ENCODE measurements at places on chromosomes 3 and 15.
A peak's percentile ranks its signal among the peaks of the same experiment; 100 is the strongest.

DNA sequence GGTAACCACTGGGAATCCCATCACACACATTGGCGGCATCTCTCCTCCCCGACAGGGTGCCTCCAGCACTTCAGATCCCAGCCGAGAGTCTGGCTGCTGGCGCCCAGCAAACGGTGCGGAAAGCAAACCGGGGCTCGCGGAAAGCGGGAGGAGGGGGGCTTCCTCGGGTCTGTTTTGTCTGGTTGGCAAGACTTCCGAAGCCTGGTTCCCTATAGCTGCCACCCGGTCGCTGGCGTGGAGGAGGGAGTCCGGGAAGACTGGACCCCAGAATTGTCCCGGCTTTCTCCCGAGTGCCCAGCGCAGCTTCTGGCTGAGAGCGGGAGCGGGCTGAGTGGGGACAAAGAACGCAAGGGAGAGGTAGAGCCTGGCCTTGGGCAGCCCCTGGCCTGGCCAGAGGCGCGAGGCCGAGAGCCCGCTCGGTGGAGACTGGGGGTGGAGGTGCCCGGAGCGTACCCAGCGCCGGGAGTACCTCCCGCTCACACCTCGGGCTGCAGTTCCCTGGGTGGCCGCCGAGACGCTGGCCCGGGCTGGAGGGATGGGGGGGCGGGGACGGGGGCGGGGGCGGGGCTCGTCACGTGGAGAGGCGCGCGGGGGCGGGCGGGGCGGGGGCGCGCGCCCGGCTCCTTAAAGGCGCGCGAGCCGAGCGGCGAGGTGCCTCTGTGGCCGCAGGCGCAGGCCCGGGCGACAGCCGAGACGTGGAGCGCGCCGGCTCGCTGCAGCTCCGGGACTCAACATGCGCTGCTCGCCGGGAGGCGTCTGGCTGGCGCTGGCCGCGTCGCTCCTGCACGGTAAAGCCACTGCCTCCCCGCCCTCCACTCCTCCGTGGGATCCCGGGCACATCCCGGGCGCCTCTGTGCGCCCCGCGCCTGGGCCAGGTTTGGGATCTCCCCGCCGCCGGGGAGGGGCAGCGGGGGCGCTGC, at the start of gene CHRNA7:
CHRNA7 (plus strand) TSS at position 654 of the 920 bp plus-strand sequence; CDS start at position 734, 80 bp downstream.
- DNase-seq: peak; percentile 19

- peak; percentile 35 for DNase-seq
Measured at GRCh38 chr15:84982301-84982920, 755 bp downstream of the PDE8A start.

- DNase-seq: no peak
Measured at GRCh38 chr15:99322643-99323405, 71.5 kb downstream of the LRRC28 start.

DNA sequence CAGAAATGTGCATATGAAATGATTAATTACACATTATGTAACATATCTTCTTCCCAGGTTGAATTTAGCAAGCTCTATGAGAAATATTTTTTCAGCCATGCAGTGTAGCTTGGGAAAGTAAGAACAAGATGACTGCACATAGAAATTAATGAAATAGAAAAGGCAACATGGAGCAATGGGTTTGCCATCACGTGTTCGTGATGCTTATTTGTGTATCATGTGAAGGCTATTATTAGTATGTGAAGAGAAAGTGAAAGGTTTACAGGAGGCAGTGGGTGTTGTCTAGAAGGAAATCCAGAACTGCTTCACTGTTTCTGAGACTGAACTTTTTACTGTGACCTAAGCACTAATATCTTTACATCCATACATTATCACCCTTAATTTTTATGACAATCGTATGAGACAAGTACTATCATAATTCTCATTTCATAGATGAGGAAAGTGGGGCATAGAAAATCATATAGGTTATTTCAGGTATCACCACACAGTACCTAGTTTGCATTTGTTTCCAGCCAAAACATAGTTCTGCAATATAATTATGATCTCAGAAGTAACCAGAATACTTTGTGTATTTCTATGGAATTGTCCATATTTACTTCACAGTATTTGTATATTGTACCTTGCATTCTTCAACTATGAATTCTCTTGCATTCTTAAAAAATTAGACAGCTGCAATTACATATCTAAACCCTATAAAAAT, 14.9 kb downstream of the SERPINI1 start:
- no peak for DNase-seq

GRCh38 chr3:130504701-130505100, 12.3 kb upstream of the COL6A6 start:
- DNase-seq: no peak

GRCh38 chr3:46289551-46289950, 47.3 kb downstream of the CCR3 start:
- DNase-seq: no peak

DNA sequence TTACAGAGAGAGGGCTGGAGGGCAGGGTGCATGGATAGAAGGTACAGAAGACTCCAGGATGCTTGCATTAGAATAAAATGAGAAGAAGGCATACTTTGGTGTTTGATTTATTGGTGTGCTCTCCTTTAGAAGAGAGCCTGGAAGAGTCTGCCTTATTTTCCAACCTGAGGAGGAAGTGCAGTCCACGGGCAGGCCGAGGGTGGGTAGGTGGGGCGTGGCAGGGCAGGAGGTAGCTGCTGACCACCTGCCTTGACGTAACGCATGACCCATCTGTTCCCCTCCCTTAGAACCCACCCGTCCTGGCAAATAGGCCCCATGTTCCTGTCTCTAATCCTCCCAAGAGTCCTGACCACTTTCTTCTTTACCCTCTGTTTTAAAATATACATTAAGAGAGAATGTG, 222.3 kb upstream of the LYSMD4 start:
- DNase-seq: no peak

- DNase-seq: no peak
Measured at GRCh38 chr3:6022621-6023020, 835.1 kb downstream of the EDEM1 start.

GRCh38 chr15:52020221-52021085, 1.4 kb downstream of the MAPK6 start:
- DNase-seq: peak; percentile 7

GRCh38 chr3:113541519-113541918, 9.2 kb downstream of the SIDT1 start:
- DNase-seq: no peak

DNA sequence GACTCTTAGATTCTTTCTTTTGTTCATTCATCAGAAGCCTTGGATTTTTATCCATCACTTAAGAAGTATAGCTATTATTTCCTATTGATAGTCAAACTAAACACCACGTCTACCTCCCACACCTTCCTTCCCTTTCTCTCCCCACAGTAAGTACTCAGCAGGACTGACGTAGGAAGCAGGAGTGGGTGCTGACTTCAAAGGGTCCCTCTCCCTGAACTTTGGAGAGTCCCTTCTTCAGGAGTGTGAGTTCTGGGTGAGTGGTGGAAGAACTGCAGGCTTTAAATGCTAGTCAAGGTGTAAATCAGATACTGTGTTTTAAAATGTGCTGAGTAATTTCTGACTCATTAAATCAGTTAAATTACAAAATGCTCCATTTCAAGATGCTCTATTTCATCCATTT, 126.5 kb upstream of the BFSP2 start:
- no peak for DNase-seq

DNA sequence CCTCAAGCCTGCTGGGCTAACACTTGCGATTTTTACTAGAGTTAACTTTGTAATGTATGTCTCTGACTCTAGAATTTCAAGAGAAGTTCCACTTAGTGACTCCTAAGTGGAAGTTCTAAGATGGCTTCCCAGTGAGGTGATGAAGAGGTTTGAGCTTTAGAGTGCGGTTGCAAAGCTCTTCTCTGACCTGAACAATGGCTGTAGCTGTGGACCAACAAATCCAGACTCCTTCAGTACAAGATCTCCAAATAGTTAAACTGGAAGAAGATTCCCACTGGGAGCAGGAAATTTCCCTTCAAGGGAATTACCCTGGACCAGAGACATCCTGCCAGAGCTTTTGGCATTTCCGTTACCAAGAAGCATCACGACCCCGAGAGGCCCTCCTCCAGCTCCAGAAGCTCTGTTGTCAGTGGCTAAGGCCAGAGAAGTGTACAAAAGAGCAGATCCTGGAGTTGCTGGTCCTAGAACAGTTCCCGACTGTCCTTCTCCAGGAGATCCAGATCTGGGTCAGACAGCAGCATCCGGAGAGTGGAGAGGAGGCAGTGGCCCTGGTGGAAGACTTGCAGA, 22.3 kb downstream of the WDR73 start:
- DNase-seq: no peak

DNA sequence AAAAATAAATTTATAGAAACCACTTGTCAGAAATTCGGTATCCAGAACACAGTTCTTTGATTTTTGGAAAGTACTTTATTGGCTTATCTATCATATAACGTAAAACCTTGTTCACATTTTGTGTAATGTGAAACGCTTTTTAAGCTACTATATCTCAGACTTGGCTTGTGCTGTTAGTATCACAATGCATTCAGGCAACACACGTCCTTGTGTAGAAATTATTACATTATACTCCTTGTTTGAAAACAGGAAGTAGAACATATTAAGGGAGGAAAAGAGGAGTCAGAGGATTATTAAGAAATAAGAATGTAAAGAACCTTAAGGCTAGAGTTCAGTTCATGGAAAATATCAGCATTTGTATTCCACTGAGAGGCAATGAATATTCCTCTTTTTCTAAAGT, 1.6 kb downstream of the DNAJC13 start:
- DNase-seq: no peak

- DNase-seq: peak; percentile 62
Measured at GRCh38 chr3:184133840-184134745, 1.1 kb upstream of the EIF2B5 start.

- no peak for DNase-seq
Measured at GRCh38 chr3:160319322-160319721, 79.7 kb downstream of the IFT80 start.

DNA sequence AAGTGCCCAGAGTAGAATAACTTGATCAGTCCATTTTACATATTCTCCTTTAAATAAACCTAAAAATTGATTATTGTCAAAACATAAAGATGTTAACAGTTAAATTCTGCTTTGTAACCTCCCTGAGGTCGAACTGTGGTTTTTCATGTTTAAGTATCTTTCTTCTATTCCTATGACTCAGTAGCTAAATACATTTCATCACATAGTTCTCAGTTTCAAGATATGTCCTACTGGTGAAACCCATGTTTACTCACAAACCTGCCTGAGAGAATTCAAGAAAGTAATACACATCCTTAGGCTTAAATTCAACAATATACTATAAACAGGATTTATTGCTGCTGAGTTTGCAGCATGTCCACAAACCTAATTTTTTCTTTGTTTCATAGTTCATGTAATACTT, 692.9 kb downstream of the ZPLD1 start:
- no peak for DNase-seq

GRCh38 chr3:21464746-21465145, 286.3 kb downstream of the ZNF385D start:
- DNase-seq: no peak

DNA sequence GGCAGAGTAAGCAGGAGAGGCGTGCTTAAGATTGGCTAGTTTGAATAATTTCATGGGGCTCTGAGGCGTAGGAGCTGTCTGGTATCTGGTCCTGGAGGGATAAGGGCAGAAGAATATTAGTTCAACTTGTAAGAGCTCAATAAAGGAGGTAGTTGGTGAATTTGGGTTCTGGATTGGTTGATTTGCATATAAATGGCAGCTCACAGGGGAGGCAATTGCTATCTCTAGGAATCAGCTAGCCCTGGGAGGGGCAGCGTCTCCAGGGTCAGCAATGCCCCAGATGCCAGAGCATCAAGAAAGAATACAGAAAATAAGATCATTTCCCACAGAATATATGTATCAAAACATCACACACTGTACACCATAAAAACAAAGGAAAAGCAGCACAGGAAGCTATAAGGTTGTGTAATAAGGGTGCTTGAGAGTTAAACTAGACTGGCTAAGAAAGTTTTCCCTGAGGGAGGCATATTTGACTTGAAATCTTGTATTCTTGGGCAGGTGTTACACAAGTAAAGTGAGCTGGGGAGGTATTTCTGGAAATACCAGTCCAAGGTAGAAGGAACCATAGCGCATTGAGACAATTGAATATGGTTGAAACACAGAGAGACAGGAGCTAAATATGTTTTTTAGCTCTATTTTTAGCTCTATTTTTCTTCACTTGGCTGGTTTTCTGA, 6.1 kb downstream of the MOBP start:
- DNase-seq: no peak

GRCh38 chr3:25856902-25857518, 67.1 kb downstream of the OXSM start:
- no peak for DNase-seq

DNA sequence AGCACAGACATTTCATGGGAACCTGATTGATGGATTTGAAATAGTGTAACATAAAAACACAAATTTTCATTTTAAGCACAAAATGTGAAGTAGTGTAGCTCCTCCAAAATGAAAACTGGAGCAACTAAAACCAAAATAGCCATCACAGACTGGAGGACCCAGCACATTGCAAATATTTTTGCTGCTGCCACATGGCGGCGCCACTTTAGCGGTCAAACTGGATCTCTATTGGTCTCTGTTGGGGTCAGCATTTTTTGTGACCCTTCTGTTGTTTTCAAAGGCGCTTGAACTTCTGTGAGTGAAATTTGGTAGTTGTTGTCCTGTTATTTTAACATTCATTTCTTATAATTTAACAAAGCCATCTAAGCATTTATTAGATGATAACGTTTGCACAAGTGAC, 259.9 kb downstream of the IL20RB start:
- DNase-seq: no peak

- no peak for DNase-seq
Measured at GRCh38 chr3:9020426-9020825, 57.2 kb upstream of the RAD18 start.

DNA sequence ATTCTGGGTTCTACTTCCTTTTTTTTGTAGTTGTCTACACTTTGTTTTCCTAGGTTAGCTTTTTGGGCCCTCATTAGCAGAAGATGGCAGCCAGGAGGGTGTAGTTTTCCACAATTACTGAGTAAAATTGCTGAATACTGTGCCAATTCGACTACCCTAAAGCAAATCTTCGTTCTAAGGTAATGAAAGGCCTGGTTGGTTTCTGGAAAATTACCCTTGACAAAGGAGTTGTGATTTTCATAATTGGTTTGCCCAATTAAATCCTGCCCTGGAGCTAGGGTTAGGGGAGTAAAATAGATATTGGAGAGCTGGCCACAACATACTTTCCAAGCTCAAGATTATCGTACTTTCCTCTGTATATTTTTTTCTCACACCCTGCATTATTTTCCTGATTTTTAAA, 293.0 kb downstream of the OXSM start:
- DNase-seq: no peak

DNA sequence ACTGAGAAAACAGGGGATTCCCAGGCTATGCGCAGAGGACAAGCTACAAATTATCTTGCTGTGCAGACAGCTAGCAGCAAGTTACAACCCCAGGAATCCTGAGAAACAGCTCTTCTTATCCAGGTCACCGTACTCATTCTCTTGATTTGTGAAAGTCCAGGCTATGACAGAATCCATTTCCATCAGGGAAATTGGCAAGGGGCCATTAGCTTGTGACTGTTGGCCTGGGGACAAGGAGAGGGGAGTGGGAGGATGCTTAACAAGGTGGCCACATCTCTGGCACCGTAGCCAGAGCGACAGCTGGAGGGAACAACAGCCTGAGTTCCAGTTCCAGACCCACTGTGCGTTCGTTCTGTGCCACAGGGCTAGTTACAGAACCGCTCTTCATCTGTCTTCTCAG, 44.9 kb upstream of the PLXNA1 start:
- no peak for DNase-seq

GRCh38 chr3:42799376-42799775, 4.9 kb downstream of the HIGD1A start:
- DNase-seq: no peak
